Fibroblast of lung (primary cell): ENCODE measurements at places on chromosomes 11 and 22. TPM values are rescaled to one million over a fixed set of nuclear protein-coding genes. Genes with fewer than 3 reads are reported as not detected.

TMEM132A gene
- 13.2 and 20.8 TPM in 2 replicates for total RNA-seq

FAT3 gene
- total RNA-seq: 5.9 and 16.2 TPM in 2 replicates

RFPL1 gene
- total RNA-seq: not detected in 2 replicates

TNNT3 gene
- 0.26 TPM in 1 of 2 replicates, not detected in the other for total RNA-seq

OR52I2 gene
- total RNA-seq: not detected in 2 replicates

RAB1B gene
- total RNA-seq: 43.7 and 63.6 TPM in 2 replicates

NXPE1 gene
- total RNA-seq: not detected in 2 replicates
